Chondrocyte (in vitro differentiated cells): ENCODE measurements at places on chromosomes 12 and 14. TPM values are rescaled to one million over a fixed set of nuclear protein-coding genes. Genes with fewer than 3 reads are reported as not detected.

POLR3B gene
- 9.6 to 14.5 TPM (median 10.7 TPM) in 3 replicates for total RNA-seq

SOS2 gene
- total RNA-seq: 25.3 to 28.1 TPM (median 25.8 TPM) in 3 replicates

DNA sequence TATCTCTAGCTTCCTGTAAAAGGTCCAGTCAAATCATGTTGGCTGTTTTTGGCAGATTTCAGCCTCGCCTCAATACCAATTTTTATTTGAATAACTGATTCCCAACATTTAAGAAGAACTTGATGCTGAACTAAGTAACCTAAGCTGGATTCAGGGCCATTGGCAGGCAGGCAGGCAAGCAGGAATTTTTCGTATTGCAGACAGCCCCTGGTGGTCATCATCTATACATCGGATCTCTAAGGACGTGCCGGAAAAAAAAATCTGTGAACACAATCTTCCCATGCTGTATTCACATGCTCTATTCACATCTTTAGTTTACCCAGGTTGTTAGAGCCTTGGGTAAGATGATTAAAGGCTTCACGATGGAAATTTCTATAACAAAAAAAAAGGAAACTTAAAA lies 7.0 kb downstream of the VCPKMT start:
- DNase-seq: no peak

GRCh38 chr12:7354529-7354928 lies 50.7 kb downstream of the ACSM4 start:
- DNase-seq: no peak

DNA sequence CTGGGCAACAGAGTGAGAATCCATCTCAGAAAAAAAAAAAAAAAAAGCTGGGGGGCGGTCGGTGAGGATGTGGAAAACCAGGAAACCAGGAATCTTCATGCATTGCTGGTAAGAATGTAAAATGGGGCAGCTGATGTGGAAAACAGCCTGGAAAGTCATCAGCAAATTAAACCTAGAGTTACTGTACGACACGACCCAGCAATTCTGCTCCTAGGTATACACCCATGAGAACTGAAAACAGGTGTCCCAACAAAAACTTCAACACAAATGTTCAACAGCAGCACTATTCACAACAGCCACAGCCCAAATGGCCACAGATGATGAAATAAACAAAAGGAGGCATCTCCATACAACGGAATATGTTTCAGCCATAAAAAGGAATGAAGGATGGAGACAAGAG lies 97.3 kb downstream of the NCOR2 start:
- DNase-seq: no peak

DNA sequence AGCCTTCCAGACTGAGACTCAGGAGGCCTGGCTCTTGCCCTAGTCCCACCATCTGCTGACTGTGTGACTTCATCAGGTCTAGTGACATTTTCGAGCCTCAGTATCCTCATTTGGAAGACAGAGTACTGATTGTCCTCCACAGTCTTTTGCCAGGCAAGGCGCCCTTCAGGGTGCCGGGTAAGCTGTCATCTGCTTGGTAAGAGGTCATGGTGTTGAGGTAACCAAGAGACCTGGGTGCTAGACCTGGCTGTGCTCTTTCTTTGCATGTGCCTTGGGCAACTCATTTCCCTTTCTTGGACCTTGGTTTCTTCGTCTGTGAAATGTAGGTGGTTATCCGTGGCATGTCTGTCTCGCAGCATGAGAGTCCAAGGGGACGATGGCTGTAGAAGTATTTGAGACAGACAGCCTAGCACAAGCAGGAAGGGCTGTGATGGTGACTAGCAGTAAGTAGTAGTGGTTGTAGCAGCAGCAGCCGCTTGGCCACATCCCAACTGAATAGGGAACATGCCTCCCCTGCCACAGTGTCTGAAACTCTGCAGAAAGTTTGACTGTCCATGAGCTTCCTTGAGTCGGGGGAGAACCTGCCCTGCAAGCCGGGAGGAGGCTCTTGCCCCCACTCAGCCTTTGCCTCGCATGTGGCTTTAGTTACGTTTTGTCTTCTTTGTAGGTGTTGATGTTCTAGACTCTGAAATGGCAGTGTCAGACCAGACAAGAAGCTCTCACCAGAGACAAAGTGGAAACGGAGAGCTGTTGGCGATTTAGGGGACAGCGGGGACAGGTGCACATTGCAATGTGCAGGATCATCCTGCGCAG lies 40.3 kb downstream of the EVL start:
- DNase-seq: no peak

GRCh38 chr12:20426191-20426590 lies 57.9 kb downstream of the PDE3A start:
- DNase-seq: no peak

GRCh38 chr14:91038439-91038838 lies 22.0 kb downstream of the RPS6KA5 start:
- DNase-seq: no peak

RNASE7 gene
- total RNA-seq: not detected in 3 replicates

DNA sequence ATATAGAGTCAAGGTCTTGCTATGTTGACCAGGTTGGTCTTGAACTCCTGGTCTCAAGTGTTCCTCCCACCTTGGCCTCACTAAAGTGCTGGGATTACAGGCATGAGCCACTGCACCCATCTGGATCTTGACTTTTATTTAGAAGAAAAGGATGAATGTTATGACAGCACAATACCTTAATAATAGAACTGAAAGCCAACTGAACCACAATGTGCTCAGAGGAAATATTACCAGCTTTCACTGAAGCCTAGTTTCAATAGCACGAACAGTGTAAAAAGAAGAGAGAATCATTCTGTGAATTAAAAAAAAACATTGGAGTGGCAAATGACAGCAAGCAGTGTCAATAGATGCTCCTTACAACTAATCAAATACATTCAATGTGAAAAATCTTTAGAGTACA lies 239.2 kb upstream of the RMST start:
- no peak for DNase-seq

- DNase-seq: no peak
Measured at GRCh38 chr12:125135906-125136305, 70.7 kb downstream of the AACS start.

DEPDC4 gene
- 0.44 to 1.6 TPM (median 0.57 TPM) in 3 replicates for total RNA-seq

CLEC6A gene
- total RNA-seq: not detected in 3 replicates

DNA sequence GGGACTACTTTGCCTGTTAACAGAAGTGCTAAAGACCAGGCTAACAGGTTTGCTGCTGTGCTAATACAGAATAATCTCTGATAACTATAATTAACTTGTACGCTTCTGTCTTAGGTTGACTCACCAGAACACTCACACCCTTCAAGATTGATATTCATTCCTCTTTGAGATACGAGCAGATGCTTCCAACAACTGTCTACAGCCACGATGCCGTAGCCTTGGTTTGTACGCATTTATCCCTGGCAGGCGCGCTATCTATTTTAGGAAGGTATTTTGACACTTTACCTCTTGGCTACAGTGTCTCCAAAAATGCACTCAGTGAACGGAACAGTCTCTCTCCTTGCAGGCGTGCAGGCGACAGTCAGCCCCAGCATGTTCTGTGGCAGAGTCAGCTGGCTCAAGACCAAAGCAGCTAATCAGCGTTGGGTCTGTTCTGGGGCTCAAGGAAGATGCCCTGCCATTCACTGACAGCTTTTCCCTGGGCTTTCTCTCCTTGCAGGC lies 146.4 kb upstream of the PRICKLE1 start:
- no peak for DNase-seq

SERPINA10 gene
- not detected in 3 replicates for total RNA-seq

PRICKLE1 gene
- 30.3 to 62.8 TPM (median 32.0 TPM) in 3 replicates for total RNA-seq

GRCh38 chr12:47888153-47888819 lies 16.5 kb downstream of the VDR start:
- DNase-seq: no peak

- no peak for DNase-seq
Measured at GRCh38 chr12:30044206-30044605, 260.5 kb upstream of the TMTC1 start.

GRCh38 chr12:90124289-90124688 lies 415.7 kb upstream of the ATP2B1 start:
- no peak for DNase-seq

- DNase-seq: no peak
Measured at GRCh38 chr14:104195878-104196277, 57.5 kb downstream of the KIF26A start.

DNA sequence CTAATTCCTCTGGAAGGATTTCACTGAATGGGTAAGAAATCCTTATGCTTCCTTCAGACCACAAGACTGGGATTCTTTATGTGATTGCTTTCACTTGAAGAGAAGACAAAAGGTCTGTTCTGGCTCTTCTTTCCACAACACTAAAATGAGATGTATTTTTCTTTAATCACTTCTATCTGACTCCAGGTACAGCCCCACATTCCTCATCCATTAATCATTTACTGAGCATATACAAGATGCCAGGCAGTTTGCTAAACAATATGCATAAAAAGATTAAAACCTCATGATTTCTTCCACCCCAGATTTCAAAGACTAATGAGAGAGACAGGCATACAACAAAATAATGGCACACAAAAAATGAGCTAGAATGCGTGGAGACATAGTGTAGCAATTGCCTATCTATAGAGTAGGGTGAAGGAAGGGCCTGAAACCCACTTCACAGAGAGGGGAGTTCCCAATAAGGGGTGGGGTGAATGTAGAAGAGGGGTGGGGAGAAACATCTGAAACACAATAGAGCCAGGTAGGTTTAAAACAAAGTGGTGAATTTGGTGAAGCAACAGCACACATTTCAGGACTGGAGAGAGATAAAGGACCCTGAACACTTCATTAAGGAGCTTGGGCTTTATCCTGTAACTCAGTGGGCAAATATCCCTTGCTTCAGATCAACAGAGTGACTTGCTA lies 65.1 kb upstream of the PRB2 start:
- no peak for DNase-seq

DNA sequence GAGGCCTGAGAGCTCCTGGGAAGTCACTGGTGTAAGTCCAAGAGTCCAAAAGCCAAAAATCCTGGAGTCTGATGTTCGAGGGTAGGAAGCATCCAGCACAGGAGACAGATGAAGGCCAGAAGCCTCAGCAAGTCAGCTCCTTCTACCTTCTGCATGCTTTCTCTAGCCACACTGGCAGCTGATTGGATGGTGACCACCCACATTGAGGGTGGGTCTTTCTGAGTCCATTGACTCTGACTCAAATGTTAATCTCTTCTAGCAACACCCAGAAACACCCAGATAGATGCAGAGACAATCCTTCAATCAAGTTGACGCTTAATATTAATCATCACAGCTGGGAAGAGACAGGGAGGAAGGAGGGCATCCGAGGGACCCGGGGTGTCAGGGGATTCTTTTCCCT lies 305.8 kb downstream of the AACS start:
- no peak for DNase-seq

AMIGO2 gene
- 86.7 to 153 TPM (median 153 TPM) in 3 replicates for total RNA-seq

GRCh38 chr14:67917006-67917405 lies 97.4 kb downstream of the RAD51B start:
- no peak for DNase-seq

- DNase-seq: no peak
Measured at GRCh38 chr12:27806259-27806658, 26.2 kb upstream of the MANSC4 start.

DNA sequence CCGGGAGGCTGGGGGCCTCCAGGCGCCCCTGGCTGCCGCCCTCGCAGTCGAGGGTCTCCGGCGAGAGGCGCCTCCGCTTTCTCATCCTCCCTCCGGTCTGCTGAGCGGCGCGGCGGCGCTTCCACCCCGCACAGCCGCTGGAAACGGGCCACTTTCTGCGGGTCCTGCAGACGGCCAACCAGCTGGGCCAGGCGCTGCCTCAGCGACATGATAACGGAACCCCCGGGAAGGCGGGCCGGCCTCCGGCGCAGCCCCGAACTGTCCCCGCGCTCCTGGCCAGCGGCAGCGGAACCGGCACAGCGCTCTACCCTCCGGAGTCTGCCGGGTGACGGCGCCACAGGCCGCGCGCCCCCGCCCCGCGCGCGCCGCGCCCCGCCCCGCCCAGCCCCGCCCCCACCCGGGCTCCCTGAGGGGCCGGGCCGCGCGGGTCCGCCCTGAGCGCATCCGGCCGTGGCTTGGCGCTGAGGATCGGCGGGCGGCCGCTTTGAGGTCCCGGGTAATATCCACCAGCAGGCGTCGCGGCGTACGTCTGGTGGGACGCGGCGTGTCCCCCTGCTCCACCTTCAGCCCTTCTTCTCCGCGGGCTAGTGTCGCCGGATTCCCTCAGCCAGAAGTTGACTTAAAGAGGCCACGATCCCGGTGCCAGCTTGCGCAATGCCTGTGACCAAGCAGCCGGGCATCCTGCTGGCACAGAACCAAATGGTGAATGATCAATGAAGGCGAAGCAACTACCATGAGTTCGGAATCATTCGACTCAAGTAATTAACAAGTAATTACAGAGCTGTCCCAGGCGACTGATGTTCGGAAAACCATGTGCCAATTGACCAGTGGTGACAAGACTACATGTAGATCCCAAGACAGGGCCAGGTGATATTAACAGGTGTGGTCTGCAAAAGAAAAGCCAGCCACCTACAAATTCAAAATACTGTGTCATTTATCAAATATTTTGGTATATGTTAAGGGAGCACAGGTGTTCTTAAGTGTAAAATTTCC lies at the start of gene SGPP1:
Gene SGPP1, minus strand, starts transcription at position 330 of the 993 bp plus-strand sequence. Its CDS starts 121 bp downstream, at position 209.
- DNase-seq: no peak

SCAF11 gene
- total RNA-seq: 88.1 to 141 TPM (median 93.3 TPM) in 3 replicates

EPS8 gene
- 114 to 181 TPM (median 120 TPM) in 3 replicates for total RNA-seq

RNASE3 gene
- not detected in 3 replicates for total RNA-seq

TSPAN8 gene
- total RNA-seq: 0.22 TPM in 1 of 3 replicates, not detected in the others

DNA sequence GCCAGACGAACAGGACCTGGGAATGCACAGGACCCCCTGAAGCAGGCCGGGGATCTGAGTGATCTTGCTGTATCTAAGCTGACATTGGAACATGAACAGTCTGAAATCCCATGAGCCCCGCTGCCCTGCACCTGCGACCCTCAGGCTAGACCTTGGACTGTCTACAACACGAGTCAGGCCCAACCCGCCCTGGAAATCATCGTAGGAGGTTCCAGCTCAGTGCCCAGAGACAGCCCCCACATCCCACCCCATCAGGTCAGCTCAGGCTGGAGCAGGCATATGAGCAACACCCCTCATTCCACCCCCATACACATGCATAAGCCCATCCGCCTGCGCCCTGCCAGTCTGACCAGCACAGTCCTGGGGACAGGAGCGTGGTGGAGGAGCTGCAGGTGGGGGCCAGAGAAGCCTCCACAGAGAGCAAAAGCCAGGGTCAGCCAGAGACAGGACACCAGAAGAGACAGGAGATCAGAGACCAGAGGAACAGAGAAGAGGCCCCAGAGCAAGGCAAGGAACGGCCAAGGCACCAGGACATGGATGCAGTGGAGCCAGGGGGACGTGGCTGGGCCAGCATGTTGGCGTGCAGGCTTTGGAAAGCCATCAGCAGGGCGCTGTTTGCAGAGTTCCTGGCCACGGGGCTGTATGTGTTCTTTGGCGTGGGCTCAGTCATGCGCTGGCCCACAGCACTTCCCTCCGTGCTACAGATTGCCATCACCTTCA lies at the start of gene AQP6:
Gene AQP6, plus strand, starts transcription at position 307 of the 720 bp plus-strand sequence. Its CDS starts 227 bp downstream, at position 534.
- peak; percentile 80 for DNase-seq

DNA sequence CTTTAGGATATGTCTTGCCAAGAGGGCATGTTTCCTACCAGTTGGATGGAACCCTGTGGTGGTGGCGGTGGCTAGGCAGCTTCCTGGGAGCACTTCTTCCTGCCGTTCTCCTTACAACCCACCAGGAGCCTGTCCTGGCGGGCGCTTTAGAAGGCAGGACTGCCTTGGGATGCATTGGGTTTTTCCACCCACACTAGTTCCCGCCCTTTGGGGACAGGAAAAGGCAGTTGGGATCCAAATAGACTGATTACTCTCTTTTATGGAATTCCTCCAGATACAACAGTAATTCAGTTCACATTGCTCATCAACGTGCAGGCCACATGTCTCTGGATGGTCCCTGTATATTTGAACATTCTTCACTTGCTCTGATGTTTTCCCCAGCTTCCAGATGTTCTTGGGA lies 305.7 kb upstream of the SSTR1 start:
- DNase-seq: no peak

OSGEP gene
- 26.0 to 41.4 TPM (median 28.6 TPM) in 3 replicates for total RNA-seq
